ENCODE measurements at places on chromosomes 2 and 18.

DNA sequence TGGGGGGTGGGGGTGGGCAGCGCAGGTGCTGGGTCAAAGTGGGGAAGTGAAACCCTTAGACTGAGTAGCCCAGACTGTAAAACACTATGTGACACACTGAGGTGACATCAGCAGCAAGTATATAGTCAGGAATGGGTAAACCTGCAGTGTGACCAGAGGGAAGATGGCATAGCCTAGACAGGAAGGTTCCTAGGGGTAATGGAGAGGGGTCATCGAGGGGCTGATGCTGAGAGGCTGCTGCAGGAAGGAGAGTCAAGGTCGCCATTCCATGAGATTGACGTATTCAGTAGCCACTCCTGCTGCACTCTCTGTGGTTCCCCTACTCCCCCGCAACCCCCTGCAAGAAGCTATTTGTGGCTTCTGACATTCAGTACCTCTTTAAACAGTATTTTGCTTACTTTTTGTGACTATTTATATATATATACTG, 111.7 kb downstream of the CHST9 start:
- DNase-seq: peak; percentile 7

DNA sequence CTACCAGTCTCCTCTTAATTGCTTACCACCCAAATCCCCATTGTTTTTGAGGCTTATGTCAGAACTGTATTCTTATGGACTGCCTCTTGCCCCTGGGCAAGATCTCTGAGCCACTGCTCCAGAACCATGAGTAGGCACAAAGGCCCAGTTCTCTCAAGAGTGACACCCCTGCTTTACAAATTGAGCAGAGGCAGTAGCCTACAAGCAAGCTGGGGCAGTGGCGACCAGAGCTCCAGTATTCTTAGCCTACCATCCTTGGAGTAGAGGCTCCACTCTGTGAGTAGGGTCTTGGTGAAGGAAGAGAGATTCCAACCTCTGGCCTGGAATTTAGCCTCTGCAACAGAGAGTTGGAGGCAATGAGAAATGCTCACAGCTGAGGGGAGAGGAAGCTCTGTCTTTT, 36.5 kb downstream of the WDR75 start:
- no peak for DNase-seq

- no peak for DNase-seq
These were observed 274.6 kb upstream of the CCDC68 start for GRCh38 chr18:55233857-55234256.

DNA sequence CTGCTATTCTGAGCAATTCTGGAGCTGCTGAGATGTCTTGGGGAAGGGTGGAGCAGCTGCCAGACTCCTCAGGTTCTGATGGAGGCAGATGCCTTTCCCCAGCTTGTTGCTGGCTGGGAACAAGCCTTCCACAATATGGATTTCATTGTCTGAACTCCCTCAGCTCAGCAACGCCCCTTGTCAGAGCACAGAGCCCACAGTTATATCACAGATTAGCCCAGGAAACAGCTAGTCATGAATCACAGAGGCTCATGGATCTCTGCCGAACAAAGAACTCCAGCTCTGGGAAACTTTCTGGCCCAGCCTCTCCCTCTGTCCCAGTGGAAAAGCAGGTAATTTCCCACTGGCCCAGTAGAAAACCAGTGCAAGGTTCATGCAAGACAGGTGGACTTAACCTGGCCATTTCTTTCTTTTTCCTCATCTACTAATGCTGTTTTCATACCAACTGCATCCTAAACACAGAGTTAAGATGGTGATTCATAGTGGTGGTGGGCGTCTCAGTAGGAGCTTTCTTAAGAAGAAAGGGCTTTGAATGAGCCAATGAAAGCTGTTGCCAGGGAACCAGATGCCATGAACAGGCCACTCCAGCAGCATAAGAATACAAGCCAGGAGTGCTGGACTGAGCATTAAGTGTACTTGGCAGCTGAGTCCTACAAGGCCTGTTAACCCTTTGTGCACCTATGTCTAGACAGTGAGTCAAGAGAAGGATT, 8.7 kb upstream of the KIAA2012 start:
- DNase-seq: no peak

- DNase-seq: no peak
These were observed 609.5 kb upstream of the SLC8A1 start for GRCh38 chr2:41061356-41061755.

GRCh38 chr2:202679980-202680379, 45.2 kb downstream of the FAM117B start:
- DNase-seq: no peak

GRCh38 chr2:6109831-6110230, 417.6 kb downstream of the SOX11 start:
- DNase-seq: no peak

GRCh38 chr2:47838249-47838648, 55.3 kb downstream of the MSH6 start:
- no peak for DNase-seq

GRCh38 chr18:79434607-79435401, 39.1 kb downstream of the NFATC1 start:
- no peak for DNase-seq

GRCh38 chr18:31229829-31230228, 67.2 kb upstream of the DSC1 start:
- DNase-seq: no peak

GRCh38 chr2:28952836-28953211, 28.3 kb upstream of the TOGARAM2 start:
- DNase-seq: no peak

DNA sequence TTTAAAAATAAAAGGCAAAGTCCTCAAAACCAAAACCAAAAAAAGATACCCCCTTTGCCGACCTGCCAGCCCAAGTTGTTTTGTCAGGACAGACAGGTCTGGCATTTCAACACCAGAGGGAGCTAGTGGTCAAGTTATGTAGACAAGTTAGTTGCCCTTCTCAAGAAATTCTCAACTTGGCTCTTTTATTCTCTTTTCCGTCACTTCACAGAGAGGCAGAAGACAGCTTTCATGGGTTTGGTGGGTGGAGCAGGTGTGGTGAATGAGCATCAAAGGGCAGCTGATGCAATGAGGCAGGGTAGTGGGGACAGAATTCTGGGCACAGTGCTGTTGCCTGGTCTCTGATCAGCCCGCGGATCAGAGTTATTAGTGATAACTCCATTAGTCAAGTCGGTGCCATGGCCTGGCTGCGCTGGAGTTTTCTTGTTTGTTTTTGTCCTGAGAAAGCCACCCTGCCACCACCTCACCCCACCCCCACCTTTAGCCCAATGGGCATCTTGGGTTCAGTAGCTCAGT, 303.7 kb upstream of the EPAS1 start:
- peak; percentile 42 for DNase-seq

GRCh38 chr2:55902971-55903370, 20.6 kb downstream of the EFEMP1 start:
- DNase-seq: no peak

- no peak for DNase-seq
These were observed 151.6 kb upstream of the MYO3B start for GRCh38 chr2:170026361-170026760.
